Muscle of arm (tissue), 14 donors: ENCODE measurements at places on chromosomes 13 and 19.

- no peak for DNase-seq
Measured at GRCh38 chr13:79360095-79360494, 46.0 kb downstream of the RBM26 start.

- DNase-seq = no peak
Measured at GRCh38 chr19:55131421-55131820, 14.0 kb upstream of the PPP1R12C start.

- DNase-seq = no peak
Measured at GRCh38 chr19:13989487-13989886, 16.6 kb downstream of the RFX1 start.

- no peak for DNase-seq
Measured at GRCh38 chr19:41269055-41269454, 4.9 kb downstream of the HNRNPUL1 start.

DNA sequence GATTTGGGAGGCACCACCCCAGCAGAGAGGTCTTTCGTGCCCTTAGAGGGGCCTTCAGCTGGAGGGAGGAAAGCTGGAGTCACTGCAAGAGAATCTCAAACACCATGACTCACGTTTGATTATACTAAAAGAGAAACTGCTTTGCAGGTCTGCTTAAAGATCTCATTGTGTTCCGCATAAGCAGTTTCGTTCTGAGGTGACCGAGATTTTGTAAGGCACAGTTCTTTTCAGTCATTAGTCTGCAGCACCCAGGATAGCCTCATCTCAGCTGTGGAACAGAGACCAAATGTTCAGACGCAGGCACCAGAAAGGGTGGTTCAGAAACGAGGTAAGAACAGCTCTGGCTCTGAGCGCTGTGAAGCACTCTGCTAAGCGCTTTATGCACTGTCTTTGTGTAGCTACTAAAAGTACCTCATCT is 71.2 kb upstream of the GTF3A start:
- DNase-seq = no peak

DNA sequence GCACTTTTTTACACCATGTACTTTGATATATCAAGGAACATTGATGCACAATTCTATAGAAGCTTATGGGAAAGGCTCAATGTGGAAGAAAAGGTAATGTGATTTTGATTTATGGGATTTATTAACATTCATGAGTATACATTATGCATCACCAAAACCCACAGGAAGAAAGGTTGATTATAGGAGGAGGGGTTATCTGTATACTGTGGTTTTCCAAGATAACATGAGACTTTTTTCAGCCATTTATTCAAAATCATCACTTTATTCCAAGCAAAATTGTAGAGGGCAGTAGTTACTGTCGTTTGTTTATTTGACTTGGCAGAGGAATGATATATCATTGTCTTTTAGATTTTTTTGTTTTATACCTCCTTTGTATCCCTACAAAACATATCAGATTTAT is 54.9 kb downstream of the WDFY2 start:
- no peak for DNase-seq

DNA sequence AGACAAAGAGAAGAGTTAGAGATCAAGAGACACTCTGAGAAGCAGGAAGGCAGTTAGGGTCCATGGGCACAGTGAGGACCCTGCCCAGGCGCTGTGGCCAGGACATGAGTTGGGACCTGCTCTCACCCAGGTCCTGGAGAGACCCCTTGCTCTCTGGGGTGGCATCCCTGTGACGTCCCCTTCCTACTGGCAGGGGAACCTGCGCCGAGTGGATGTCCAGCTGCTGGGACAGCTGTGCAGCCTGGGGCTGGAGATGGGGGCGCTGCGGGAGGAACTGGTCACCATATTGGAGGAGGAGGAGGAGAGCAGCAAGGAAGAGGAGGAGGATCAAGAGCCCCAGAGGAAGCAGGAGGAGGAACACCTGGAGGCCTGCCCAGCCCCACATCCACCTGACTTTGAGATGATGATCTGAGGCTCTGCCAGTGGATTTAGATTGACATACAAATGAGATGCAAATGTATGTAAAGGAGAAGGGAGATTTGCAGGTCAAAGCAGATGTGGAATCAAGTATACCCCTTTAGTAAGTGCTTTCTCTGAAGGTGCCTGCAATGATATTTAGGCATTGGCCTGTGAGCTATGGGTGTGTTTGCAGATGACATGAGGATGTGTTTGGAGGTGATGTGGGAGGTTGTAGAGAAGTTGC is 978 bp downstream of the ERICH4 start:
- no peak for DNase-seq

GRCh38 chr13:106570299-106570852 is 2.4 kb upstream of the ARGLU1 start:
- DNase-seq = no peak
